ENCODE measurements at places on chromosomes 2 and 18. TPM values are rescaled to one million over a fixed set of nuclear protein-coding genes. Genes with fewer than 3 reads are reported as not detected.
A peak's percentile ranks its signal among the peaks of the same experiment; 100 is the strongest.

DNA sequence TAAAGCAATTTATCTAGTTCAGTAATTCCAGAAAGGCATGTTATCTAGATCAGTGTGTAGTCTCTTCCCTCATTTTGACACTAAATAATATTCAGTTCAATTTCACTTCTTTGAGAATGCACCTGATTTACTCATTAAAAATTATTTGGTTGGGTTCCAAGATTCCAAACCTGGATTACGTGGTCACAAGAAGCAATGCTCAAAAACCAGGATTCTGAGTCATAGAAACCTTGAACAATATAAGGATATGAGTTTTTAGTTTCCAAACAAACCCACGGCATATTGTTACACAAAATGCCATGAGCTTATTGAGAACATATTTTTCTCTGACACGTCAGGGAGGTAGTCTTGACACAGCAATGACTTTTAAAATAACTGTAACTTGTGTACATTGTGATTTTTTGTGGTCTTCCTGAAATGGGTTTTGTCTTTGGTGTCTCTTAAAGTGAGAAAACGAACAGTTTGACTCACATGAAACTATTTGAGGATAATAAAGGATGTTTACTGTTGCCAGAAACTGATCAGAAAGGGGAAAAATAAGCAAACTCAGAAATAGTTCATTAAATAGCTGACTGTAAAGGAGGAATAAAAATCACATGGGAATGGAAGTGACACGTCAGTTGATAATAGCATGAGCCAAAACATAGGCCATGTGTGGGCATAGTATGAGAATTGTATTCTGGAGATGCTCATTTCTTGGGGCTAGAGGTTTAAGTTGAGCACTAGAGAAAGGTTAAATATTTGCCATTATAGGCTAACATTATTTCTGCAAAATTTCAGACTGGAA is 617.7 kb upstream of the CDH2 start:
- DNase-seq: no peak
- H3K4me1 ChIP-seq: peaks cover 2% of the 10 kb centered on the region
- H3K36me3 ChIP-seq: no peaks in the 10 kb centered on the region
- H3K4me3 ChIP-seq: no peak overlapping the region
- H3K27me3 ChIP-seq: no peaks in the 10 kb centered on the region

DNA sequence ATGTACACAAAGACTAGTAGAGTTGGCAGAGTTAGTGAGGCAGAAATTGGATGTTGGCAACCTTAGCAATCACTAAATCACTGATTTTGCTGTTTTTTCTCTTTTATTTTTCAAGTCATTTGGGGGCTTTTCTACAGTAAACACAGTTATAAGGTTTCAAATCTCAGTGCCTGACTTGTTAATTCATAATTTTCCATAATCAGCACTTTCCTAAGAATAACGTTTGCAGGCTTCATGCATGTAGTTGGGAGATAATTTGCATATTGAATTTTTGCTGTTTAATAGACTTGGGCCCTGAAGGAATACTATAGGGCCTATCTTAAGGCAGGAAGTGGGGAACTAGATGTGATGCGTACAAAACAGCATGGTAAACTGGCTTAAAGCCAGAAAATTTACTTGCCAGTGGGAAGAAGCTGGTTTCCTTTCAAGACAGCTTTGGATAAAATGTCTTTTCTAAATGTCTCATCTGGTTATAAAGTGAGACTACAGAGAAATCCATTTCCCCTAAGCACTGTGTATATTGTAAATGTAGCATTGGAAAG is 127.2 kb upstream of the SMIM21 start:
- DNase-seq: no peak
- H3K36me3 ChIP-seq: no peaks in the 10 kb centered on the region
- no peaks in the 10 kb centered on the region for H3K4me1 ChIP-seq
- peaks cover 3% of the 10 kb centered on the region for H3K27me3 ChIP-seq
- H3K4me3 ChIP-seq: no peak overlapping the region

- H3K4me1 ChIP-seq: peaks cover 5% of the 10 kb centered on the region
- H3K4me3 ChIP-seq: no peak overlapping the region
- H3K27ac ChIP-seq: no peak overlapping the region
Measured at GRCh38 chr2:30622452-30622851, 175.4 kb downstream of the LCLAT1 start.

GRCh38 chr2:233094614-233095013 is 34.5 kb downstream of the INPP5D start:
- no peak overlapping the region for H3K27ac ChIP-seq
- DNase-seq: no peak
- H3K4me3 ChIP-seq: no peak overlapping the region
- H3K4me1 ChIP-seq: peaks cover 50% of the 10 kb centered on the region
- H3K27me3 ChIP-seq: no peaks in the 10 kb centered on the region

The UCN gene
- 2.2 TPM for total RNA-seq

- no peaks in the 10 kb centered on the region for H3K27me3 ChIP-seq
- no peak for DNase-seq
- H3K27ac ChIP-seq: no peak overlapping the region
Measured at GRCh38 chr18:13353084-13353823, 134.7 kb downstream of the LDLRAD4 start.

The AGXT gene
- not detected for total RNA-seq

The GKN2 gene
- not detected for total RNA-seq

GRCh38 chr2:129711816-129712675 is 267.4 kb upstream of the RAB6C start:
- no peaks in the 10 kb centered on the region for H3K4me1 ChIP-seq
- no peaks in the 10 kb centered on the region for H3K27me3 ChIP-seq
- no peaks in the 10 kb centered on the region for H3K36me3 ChIP-seq
- DNase-seq: no peak

DNA sequence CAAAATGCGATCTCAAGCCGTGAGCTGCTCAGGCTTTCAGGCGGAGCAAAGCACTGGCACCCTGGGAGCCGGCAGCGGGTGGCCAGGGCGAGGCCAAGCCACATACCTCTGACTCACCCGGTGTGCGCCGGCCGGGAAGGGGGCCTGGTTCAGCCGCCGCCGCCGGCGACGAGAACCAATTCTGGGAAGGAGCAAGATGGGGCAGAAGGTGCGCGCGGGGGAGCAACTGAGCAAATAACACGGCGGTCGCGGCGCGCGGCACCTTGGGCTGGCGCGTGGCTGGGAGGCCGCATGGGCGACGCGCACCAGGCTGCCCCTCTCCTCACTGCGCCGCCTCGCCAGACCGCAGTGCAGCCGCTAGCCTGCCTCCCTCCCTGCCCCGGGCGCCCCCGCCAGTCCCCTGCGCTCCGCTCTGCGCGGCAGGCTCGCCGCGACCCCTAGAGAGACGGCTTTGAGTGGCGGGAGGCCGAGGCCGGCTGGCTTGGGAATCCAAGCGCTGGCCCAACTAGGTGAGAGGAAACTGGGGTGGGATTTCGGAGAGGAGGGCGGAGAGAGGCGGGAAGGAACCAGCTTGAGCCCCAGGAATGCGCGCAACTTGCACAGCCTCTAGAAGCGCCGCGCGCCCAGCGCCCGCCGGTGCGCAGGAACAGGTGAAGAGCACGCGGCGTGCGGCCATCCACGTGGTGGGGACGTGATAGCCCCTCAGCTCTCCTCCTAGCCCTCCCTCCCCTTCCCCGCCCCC is 3.2 kb downstream of the NRP2 start:
- peaks cover 76% of the 10 kb centered on the region for H3K27me3 ChIP-seq
- no peak for DNase-seq
- H3K36me3 ChIP-seq: no peaks in the 10 kb centered on the region
- peak overlapping the region; percentile 61 for H3K4me3 ChIP-seq
- no peak overlapping the region for H3K27ac ChIP-seq

DNA sequence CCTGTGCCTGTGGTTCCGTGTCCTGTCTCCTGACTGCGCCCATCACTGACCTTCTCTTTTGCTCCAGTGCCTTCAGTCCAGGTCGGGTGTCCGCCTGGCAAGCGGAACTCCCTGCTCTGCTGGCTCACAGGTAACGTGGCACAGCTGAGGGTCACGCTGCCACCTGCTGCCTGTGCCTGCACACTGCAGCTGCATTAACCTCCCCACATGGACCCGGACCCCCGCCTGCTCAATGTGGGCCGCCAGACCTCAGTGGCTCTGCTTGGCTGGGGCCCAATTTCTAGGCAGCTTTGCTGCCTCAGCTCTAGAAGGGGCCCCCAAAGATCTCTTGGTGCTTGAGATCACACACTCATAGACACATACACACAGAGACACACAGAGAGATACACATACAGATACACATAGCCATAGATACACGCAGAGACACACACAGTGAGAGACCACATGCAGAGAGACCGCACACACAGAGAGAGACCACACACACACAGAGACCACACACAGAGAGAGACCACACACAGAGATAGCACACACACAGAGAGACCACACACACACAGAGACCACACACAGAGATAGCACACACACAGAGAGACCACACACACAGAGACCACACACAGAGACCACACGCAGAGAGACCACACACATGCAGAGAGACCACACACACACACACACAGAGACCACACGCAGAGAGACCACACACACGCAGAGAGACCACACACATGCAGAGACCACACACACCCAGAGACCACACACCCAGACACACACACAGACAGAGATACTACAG is 14.9 kb upstream of the CNNM3 start:
- DNase-seq: peak; percentile 74
- H3K4me3 ChIP-seq: no peak overlapping the region
- H3K4me1 ChIP-seq: peaks cover 2% of the 10 kb centered on the region
- no peak overlapping the region for H3K27ac ChIP-seq
- peaks cover under 1% of the 10 kb centered on the region for H3K36me3 ChIP-seq
- H3K27me3 ChIP-seq: no peaks in the 10 kb centered on the region

GRCh38 chr18:76456018-76456750 is 38.9 kb downstream of the ZNF516 start:
- H3K27me3 ChIP-seq: peaks cover 27% of the 10 kb centered on the region
- H3K4me1 ChIP-seq: peaks cover 3% of the 10 kb centered on the region
- no peak overlapping the region for H3K4me3 ChIP-seq
- DNase-seq: peak; percentile 4

DNA sequence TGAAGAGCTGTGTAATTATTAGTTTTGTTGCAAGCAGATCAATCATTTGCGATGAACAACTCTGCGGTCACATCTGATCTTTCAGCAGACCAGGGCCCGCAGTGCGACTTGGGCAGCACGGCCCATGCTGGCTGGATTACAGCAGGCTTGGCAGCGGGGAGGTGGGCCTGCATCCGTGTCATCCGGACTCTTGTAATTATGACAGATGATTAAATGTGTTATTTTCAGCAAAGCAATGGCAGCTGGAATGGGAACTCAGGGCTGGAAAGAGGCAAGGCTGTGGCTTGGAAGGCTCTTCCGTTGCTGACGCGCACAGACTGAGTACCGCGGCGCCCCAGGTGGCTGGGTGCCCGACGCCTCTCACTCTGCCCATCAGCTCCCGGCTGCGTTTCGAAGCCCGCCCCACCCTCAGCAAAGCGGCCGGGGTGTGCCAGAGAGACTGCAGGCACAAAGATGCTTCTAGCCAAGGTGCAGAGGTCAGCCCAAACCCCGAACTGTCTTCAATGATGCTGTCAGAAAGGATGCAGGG is 397.4 kb upstream of the SALL3 start:
- no peaks in the 10 kb centered on the region for H3K27me3 ChIP-seq
- H3K27ac ChIP-seq: no peak overlapping the region
- H3K4me3 ChIP-seq: no peak overlapping the region
- DNase-seq: no peak
- H3K36me3 ChIP-seq: no peaks in the 10 kb centered on the region
- H3K4me1 ChIP-seq: no peaks in the 10 kb centered on the region

GRCh38 chr18:42080340-42080739 is 125.3 kb downstream of the PIK3C3 start:
- no peaks in the 10 kb centered on the region for H3K27me3 ChIP-seq
- no peak overlapping the region for H3K27ac ChIP-seq
- peaks cover 58% of the 10 kb centered on the region for H3K36me3 ChIP-seq
- H3K4me3 ChIP-seq: no peak overlapping the region
- DNase-seq: no peak
- peaks cover 52% of the 10 kb centered on the region for H3K4me1 ChIP-seq

The RAB6C gene
- total RNA-seq: 0.10 TPM

- no peaks in the 10 kb centered on the region for H3K4me1 ChIP-seq
- peaks cover 4% of the 10 kb centered on the region for H3K27me3 ChIP-seq
- no peak for DNase-seq
- no peak overlapping the region for H3K27ac ChIP-seq
- no peak overlapping the region for H3K4me3 ChIP-seq
Measured at GRCh38 chr2:173713904-173714555, 251.1 kb downstream of the SP3 start.

GRCh38 chr2:231642631-231643494 is 50.2 kb downstream of the TEX44 start:
- H3K4me3 ChIP-seq: peak overlapping the region; percentile 64
- peak; percentile 66 for DNase-seq
- H3K27ac ChIP-seq: peak overlapping the region; percentile 71
- peaks cover 19% of the 10 kb centered on the region for H3K4me1 ChIP-seq

GRCh38 chr2:85615413-85615728 is 615 bp upstream of the USP39 start:
- no peak for DNase-seq
- H3K36me3 ChIP-seq: peaks cover 25% of the 10 kb centered on the region
- H3K27ac ChIP-seq: peak overlapping the region; percentile 94
- H3K27me3 ChIP-seq: no peaks in the 10 kb centered on the region
- H3K4me1 ChIP-seq: peaks cover 48% of the 10 kb centered on the region

- H3K4me1 ChIP-seq: peaks cover 43% of the 10 kb centered on the region
- peak within 1 kb of the TSS; percentile 71 for H3K27ac ChIP-seq
- peak; percentile 65 for DNase-seq
- peaks cover 12% of the 10 kb centered on the region for H3K27me3 ChIP-seq
- peaks cover 14% of the 10 kb centered on the region for H3K36me3 ChIP-seq
Measured at GRCh38 chr2:226799211-226799975, at the start of gene IRS1. IRS1 (minus strand) TSS chr2:226799820; CDS start chr2:226798738, 1,082 bp downstream.

DNA sequence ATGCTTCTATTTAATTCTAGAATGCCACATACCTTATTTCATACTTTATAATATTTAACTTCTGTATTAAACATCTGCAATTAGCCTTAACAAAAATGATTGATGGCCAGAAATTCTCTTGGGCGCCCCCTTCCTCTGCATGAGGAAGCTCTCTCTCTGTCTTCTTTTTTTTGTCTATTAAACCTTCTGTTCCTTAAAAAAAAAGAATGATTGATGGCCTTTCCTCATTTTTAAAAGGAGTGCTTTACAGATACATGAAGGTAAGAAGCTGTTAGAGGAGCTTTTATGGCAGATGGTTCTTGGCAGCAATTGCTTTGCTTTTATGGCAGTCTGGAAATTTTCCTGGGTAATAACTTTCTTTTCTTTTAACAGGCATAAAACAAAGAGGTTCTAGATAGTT is 526.9 kb downstream of the SLC4A3 start:
- H3K4me1 ChIP-seq: no peaks in the 10 kb centered on the region
- no peaks in the 10 kb centered on the region for H3K36me3 ChIP-seq
- no peak overlapping the region for H3K27ac ChIP-seq
- no peak for DNase-seq
- H3K4me3 ChIP-seq: no peak overlapping the region

The INHBB gene
- total RNA-seq: not detected

GRCh38 chr2:67260343-67261277 is 136.5 kb upstream of the ETAA1 start:
- no peaks in the 10 kb centered on the region for H3K36me3 ChIP-seq
- H3K27me3 ChIP-seq: no peaks in the 10 kb centered on the region
- H3K4me3 ChIP-seq: no peak overlapping the region
- DNase-seq: no peak
- H3K4me1 ChIP-seq: no peaks in the 10 kb centered on the region
- H3K27ac ChIP-seq: no peak overlapping the region

GRCh38 chr2:66651295-66651694 is 216.4 kb downstream of the MEIS1 start:
- H3K27me3 ChIP-seq: no peaks in the 10 kb centered on the region
- no peaks in the 10 kb centered on the region for H3K4me1 ChIP-seq
- no peaks in the 10 kb centered on the region for H3K36me3 ChIP-seq

The EPB41L3 gene
- 0.86 TPM for total RNA-seq

The TUBA3D gene
- total RNA-seq: not detected

Measured in activated CD4-positive, alpha-beta memory T cell treated with anti-CD3 and anti-CD28 coated beads, Interleukin-2, amount 10 ng/mL, durations not matched to agents 7 days and 5 days (primary cell).